ENCODE measurements at places on chromosomes 5 and 9. TPM values are rescaled to one million over a fixed set of nuclear protein-coding genes. Genes with fewer than 3 reads are reported as not detected.

DNA sequence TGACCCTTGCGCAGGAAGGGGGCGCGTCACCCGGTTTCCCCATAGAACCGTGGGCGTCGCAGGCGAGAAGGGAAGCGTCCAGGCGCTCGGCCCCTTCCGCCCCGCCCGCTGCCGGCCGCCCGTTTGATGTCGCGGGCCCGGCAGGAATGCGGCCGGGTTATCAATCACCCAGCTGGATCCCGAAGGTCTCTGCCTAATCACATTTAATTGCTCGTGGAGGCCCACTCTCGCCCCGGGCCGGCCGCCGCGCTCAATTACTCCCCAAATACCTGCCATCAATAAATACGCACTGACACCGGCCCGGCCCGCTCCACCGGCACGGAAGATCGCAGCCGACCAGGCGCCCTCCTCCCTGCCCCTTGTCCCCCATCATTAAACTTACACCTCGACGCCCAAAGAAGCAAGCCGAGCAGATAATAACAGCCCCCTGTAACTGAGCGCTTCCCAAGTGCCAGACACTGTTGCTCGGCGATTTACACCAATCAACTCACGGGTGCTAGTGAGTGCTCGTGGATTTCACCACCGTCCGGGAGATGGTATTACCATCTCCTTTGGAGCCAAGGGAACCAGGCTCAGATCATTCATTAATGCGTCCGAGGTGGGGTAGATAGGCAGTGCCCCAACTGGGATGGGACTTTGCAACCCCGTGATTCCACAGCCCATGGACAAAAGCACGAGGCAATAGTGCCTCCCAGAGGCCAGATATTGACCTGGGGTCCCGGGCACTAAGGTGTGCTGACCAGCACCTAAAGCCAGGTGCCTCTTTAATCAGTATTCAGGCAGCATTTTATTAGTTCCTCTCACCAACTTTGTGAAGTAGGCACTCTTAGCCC, 11.3 kb downstream of the MSX2 start:
- DNase-seq, result no peak

Gene GFI1B
- not detected for total RNA-seq

- no peak for DNase-seq
Measured at GRCh38 chr9:38202336-38202938, 133.4 kb upstream of the SHB start.

DNA sequence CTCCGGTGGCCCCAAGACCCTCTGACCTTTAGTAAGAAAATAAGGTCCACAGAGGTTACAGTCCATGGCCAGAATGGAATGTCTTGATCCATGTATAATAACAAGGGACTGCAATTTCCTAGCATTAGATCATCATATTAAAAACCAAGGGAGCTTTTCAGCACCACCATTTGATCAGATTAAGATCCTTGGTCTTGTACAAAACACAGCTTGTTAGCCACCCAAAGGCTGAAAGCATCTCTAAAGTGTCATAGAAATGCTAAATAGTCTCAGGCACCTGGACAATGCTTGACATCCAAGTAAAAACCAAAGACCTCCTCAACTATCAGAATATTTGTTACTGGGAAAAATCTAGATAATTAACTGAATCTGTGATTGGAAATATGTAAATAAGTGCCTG, 50.3 kb upstream of the VPS13A start:
- DNase-seq, result no peak

DNA sequence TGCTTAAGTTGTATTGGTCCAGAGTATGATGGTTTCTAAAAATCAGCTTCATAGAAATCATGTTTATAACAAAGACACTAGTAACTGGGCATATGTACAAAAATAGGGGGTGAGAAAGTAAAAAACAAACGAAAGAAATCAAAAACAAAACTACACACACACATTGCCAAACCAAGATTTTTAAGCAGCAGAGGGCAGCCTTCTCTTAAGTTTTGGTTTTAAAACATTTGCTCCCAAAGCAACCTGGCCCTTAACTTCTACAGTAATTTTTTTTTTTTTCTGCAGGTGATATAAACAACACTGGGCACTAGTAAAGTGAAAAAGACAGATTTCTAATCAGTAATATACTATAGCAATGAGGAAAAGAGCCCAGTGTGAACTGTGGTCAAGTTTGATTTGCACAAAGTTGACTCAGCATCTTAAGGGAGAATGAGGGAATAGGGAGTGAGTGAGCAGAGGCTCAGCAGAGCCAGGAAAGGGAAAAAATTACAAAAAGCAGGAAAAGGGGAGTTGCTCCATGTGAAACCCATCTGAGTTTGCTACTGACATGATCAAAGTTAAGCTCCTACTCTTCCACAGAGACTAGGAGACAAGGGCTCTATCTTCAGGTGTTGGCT, 13.4 kb upstream of the GAPT start:
- DNase-seq, result no peak

GRCh38 chr9:134214386-134214765, 50.0 kb upstream of the RNU6ATAC start:
- DNase-seq, result peak; percentile 57

- no peak for DNase-seq
Measured at GRCh38 chr5:23012842-23013241, 159.7 kb upstream of the CDH12 start.

GRCh38 chr9:26210338-26210851, 532.2 kb upstream of the TUSC1 start:
- no peak for DNase-seq

Gene PCDHA10
- 0.60 TPM for total RNA-seq

DNA sequence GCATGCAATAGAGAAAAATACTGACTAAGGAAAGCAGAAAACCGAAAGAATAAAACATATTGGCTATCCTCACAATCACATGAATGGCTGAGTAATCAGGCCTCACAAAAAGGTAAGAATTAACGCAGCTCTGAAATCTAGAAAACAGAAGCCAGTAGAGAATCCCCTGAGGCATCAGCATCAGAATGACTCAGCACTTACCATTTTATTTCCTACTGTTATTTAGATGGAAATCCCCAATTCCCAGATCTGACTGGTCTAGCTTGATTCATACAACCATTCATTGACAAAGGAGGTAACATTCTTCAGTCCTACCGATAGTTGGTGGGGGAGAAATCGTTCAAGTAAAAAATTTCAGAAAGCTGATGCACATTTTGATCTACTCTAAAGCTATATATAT, 1408.4 kb upstream of the WWC1 start:
- DNase-seq, result no peak

Gene STPG3
- total RNA-seq, result not detected

GRCh38 chr9:98658951-98659351, 49.8 kb downstream of the GABBR2 start:
- DNase-seq, result no peak

DNA sequence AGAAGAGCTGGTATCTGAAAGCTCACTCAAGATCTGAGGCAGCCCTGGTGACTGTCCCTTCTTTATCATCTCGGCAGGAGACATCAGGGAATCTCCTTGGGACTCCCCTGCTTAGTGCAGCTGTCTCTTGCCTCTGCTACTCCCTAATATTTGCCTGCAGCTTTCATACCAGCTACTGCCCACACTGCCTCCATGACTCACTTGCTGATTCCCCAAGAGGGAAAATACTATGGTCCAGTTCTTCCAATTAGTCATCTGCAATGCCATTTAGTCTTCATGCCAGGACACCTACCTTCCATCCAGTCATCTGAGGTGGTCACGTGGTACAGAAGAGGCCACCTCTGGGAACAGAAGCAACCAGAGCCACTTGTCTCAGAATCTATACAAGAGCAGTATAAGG, 270.8 kb downstream of the NTRK2 start:
- no peak for DNase-seq

DNA sequence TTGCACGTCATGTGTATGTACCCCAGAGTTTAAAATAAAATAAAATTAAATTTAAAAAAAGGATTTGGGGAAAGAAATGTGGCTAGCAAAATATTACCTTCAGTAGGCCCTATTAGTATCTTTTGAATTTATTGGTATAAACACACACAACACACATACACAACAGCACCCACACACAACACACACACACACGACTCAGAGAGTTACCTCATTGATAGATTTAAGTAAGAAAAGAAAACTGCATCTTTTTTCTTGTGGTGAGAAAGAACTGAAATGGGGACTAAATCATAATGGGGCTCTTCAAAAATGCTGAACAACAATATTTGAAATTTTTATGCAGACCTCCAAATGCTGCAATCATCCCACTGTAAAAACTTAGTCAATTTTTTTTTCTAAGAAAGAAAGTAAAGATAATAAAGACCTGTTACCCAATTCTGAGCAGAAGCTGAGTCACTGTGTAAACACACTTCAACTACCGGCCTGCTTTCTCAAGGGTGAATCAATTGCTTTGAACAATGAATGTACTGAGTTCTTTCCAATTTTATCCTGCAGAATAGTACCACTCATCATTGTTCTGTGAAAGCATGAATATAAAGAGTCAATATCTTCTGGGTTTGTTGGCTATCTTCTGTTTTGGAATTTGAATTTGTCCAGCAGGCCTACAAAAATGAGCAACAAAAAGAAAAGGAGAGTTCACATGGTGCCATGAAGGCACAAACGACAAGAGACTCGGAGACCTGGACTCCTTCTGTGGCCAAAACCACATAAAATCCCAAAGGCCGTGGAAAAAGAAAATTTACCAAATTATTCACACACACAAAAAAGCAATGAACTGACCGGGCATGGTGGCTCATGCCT, 57.9 kb upstream of the CCNG1 start:
- DNase-seq, result no peak

GRCh38 chr9:116717150-116717549, 30.0 kb downstream of the TRIM32 start:
- no peak for DNase-seq

DNA sequence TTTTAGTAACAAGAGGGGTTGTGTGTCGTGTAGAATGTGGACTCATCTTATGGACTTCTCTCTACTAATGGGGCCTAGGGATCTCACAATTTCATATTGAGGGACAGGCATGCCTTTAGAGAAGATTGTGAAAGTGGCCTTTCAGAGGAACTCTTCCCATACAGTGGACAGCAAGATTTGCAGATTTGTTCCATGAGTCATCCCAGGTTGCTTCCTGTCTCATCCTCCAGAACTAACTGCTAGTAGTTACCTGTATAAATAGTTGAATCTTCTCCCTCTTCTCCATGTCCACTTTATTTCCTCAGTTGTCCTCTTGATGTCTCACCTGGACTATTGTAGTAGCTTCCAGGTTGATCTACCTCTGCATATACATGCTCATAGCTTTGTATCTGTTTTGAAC, 997.5 kb upstream of the CTNND2 start:
- DNase-seq, result no peak

- DNase-seq, result no peak
Measured at GRCh38 chr9:13665418-13666066, 386.1 kb upstream of the MPDZ start.

DNA sequence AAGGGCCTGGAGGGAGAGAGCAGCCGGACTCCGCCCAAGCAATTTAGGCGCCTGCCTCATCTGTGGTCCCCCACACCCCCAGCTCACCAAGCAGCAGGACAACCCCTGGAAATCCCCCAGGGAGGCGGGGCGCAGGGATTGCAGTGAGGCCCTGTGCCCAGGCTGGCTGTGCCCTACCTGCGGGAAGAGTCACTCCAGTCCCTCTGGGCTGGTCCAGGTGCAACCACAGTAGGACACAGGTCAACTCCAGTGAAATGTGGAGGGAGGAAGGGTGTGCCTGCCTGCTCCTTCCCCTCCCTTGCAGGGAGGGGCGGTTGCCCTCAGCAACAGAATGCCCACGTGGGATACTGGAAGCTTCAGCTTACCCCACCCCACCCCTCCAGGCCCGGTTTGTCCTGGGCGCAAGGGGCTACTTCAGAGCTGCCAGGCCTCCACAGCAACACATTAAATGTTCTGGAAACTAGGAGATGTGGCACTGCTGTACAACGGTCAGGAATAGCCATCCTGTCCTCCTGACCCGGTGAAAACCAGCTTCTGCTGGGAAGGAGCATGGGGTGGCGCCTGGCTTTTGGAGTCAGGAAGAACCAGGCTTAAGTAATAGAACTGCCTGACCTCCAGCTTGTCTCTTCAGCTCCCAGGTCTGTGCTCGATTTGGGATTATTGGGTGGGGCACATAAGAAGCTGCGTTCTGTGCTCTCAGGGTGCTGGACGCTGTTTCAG, 22.5 kb downstream of the ABO start:
- DNase-seq, result no peak

- no peak for DNase-seq
Measured at GRCh38 chr9:120579139-120580050, 572 bp downstream of the CDK5RAP2 start.

- no peak for DNase-seq
Measured at GRCh38 chr5:103456476-103456875, 106.1 kb downstream of the NUDT12 start.

Gene PCDHB7
- total RNA-seq, result 5.5 TPM
